ENCODE measurements at places on chromosomes 12 and 14.

DNA sequence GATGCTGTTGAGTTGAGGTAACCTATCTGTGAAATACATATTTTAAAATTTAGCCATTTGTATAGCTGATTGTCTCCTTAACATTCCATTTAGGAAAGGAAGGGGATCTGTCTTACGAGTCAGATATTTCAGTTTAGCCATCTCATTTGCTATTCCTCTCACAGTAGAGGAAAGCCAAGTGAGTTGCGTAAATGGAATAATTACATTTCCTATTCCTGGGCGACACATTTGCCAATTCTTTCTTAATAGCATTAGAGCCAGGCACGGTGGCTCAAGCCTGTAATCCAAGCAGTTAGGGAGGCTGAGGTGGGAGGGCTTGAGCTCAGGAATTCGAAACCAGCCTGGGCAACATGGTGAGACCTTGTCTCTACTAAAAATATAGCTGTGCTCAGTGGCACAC lies 116.3 kb downstream of the TMX1 start:
- DNase-seq = no peak

DNA sequence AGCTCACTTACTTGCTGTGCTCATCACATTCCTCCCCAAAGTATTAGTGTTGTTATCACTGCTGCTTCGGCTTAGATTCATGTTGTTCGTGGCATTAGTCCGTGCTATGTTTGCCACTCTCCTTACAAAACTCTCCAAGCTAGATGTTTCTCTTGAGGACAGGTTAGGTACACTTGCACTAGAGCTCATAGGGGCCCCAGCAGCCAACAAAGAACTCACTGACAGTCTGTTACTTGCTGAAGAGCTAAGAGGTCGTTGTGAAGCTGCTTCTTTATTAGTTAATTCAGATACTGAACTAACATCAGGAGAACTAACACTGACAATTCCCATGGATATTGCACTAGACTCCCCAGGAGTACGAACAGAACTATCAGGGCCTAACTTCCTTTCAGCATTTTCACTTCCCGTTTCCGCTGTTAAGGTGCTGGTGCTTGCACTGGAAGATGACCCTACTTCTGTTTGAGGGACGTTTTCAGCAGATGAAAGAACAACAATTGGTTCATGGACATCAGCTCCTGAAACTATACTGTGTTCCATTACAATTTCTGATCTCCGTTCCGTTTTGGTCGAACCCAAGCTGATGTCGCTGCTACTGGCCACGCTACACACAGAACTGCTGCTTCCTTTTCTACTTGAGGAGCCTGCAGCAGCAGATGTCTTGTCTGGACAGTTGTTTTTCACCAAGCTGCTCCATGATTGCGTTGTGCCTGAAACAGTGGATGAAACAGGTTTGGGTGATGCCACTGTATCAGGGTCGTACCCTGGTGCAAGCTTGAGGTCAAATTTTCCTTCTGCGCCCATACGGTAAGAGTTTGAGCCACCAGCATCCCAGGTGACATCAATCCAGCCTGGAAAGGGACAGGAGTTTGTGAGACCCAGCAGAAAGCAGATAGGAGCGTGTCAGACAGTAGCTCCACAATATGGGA lies 78.7 kb downstream of the HECTD1 start:
- no peak for DNase-seq

GRCh38 chr14:73804636-73805035 lies 47.0 kb upstream of the PTGR2 start:
- no peak for DNase-seq

DNA sequence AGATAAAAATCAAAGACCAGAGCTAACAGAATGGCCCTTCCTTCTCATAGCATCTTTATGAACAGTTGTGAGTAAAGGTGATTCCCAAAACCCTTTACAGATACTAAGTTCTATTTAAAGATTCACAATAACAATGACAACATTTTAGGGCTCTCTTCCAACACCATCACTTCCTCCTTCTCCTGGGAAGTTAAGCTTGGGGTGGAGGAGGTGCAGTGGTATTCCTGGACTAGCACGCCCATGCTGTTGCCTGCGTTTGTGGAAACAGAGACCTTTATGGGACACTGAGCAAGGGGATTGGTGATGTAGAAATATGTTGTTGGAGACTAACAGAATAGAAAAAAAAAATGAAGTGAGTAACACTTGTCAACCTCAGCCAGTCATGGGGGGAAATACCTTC lies 22.5 kb downstream of the SYNE2 start:
- peak; percentile 74 for DNase-seq

DNA sequence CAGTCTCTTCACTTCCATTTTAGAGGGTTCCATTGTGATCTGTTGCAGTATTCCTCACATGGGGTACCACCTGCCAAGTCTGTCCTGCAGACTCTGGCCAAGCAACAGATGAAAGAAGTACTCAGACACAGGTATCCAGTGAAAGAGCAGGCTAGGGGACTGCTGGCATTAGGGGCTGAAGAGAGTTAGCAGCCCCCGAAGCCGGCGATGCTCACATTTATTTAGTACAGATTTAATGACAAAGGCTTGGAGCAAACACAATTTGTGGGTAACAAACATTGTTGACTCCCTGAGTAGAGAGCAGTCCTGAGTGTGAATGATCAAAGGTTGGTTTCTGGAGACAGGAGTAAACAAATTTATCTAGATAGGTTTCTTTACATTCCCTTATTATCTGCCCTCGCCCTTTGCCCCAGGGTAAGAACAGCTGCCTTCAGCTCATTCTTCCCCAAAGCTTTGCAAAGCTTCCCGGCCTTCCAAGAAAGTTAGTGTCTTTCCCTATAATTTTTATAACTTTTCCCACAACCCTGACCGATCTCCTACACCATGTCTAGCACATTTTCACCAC lies 144.8 kb downstream of the TMEM117 start:
- no peak for DNase-seq

- DNase-seq = no peak
Observed at GRCh38 chr14:68607867-68608573, 184.8 kb downstream of the ZFP36L1 start.

GRCh38 chr12:76265424-76266180 lies 82.6 kb downstream of the BBS10 start:
- no peak for DNase-seq

DNA sequence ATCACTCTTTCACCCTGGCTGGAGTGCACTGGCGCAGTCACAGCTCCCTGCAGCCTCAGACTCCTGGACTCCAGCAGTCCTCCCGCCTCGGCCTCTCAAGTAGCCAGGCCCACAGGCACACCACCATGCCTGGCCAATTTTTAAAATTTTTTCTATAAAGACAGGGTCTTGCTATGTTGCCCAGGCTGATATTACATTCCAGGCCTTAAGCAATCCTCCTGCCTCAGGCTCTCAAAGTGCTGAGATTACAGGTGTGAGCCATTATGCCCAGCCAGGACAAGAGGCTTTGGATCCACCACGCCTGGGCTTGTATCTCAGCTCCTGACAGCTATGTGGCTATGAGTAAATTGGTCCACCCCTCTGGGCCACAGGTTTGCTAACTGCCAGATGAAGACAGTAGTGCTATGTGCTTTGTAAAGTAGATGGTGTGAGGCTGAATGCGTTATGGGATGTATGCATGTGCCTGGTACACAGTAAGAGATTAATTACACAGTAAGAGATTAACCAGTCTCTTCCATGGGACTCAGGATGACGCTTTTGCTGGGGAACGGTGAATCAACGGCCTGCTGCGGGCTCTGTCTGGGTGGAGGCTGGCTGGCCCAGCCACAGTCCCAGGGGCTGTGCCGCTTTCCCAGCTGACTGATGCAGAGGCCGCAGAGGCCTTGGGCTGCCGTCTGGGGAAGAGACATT lies 53.3 kb upstream of the NCOR2 start:
- DNase-seq = peak; percentile 69

DNA sequence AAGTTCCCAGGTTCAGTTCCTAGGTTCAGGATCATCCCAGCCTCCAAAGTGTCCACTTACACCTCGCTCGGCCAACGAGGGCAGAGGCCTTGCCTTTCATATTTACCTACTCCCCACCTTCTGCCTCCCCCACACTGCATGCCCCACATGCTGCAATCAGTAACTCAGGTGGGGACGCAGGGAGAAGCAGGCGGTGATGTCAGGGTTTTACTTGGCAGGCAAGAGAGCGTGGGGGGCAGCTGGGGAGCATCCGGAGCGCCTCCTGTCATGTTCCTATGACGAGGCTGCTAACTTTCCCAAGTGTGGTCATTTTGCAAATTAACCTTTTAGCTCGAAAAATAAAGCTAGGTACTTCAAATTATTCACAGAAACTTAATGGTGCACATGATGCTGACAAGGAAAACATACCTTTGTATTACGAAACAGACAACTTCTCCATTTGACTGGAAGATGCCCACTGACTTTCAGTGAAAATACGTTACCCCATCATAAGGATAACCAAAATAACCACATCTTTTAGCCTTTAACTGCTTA lies 53.8 kb downstream of the SETD3 start:
- DNase-seq = no peak

GRCh38 chr12:106193394-106194215 lies 54.2 kb downstream of the CKAP4 start:
- no peak for DNase-seq

DNA sequence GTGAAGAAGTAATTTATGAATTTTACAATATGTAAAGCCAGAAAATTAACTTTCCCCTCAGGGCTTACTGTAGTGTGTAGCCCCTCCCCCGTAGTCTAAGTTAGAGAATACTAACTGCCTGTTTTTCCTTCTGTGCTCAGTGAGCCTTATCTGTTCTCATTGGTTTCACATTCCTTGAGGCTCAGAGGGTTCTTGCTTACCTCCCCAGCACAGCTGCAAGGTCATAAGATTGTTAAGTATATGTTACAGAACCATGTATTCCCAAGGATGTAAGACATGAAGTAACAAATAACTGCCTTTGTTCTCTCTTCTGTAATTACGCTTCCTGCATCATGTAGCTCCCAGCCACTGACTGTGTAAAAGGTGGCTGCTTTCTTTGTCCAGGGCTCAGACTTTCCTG lies 1351.1 kb downstream of the TMEM121 start:
- no peak for DNase-seq

GRCh38 chr14:85822236-85822635 lies 292.3 kb downstream of the FLRT2 start:
- no peak for DNase-seq

- DNase-seq = no peak
Observed at GRCh38 chr14:100372357-100373048, 49.4 kb downstream of the SLC25A47 start.

GRCh38 chr12:19496219-19496878 lies 57.1 kb downstream of the AEBP2 start:
- DNase-seq = no peak

- DNase-seq = no peak
Observed at GRCh38 chr12:125841332-125841731, 776.1 kb downstream of the AACS start.

DNA sequence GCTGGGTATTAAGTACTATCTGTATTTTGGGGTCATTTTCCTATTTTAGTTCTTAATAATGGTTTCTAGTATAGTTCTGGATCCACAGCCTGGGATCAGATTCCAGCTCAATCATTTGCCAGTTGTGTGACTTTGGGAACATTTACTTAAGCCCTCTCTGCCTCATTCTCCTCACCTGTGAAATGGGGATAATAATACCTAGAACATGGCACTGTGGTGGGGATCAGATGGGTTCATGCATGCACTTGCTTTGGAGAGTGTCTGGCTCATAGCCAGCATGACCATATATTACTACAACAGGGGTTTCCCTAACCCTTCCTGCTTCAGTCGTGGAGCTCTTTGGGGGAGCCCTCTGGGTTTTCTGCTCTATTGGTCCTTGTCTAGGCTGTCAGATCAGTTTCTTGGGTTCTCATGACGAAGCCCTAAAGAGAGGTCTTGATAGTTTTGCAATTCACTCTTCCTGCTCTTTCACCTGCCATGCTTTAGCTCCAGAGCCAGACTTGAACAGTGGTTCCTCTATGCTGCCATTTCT lies 34.1 kb upstream of the SMOC1 start:
- no peak for DNase-seq

- no peak for DNase-seq
Observed at GRCh38 chr12:47941871-47942613, 21.4 kb upstream of the TMEM106C start.

- DNase-seq = no peak
Observed at GRCh38 chr14:21440859-21441258, 15.1 kb downstream of the CHD8 start.

GRCh38 chr14:99944241-99944651 lies 121.0 kb upstream of the EVL start:
- DNase-seq = no peak

DNA sequence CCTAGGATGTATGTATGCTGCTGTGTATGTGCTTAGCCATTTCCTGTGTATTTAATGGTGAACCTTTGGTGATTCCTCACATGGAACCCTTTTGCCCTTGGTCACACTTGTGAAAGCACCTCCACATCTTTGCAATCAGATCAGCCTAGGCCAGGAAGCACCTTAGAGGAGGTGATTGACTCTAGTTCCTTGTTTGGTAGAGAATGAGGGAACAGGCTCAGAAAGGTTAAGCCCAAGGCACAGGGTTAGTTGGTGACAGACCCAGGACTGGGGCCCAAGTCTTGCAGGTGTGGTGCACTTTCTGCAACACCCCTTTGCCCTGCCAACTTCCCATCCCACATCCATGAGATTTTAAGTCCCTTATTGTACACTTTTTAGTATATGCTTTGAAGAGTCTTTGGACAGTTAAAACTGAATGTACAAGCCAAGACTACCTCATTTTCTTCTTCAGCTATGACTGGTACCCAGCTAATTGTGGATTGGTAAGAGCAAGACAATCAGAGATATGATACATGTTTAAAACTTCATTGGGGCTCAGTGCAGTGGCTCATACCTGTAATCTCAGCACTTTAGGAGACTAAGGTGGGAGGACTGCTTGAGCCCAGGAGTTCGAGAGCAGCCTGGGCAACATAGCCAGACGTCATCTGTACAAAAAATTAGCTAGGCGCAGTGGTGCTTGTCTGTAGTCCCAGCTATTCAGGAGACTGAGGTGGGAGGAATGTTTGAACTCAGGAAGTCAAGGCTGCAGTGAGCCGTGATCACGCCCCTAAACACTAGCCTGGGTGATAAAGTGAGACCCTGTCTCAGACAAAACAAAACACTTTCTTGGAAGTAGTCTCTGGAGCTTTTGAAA lies 71.1 kb downstream of the RASSF3 start:
- no peak for DNase-seq

GRCh38 chr14:101975231-101975630 lies 10.9 kb downstream of the DYNC1H1 start:
- no peak for DNase-seq

- DNase-seq = peak; percentile 78
Observed at GRCh38 chr12:106428384-106428783, 70.8 kb downstream of the POLR3B start.

DNA sequence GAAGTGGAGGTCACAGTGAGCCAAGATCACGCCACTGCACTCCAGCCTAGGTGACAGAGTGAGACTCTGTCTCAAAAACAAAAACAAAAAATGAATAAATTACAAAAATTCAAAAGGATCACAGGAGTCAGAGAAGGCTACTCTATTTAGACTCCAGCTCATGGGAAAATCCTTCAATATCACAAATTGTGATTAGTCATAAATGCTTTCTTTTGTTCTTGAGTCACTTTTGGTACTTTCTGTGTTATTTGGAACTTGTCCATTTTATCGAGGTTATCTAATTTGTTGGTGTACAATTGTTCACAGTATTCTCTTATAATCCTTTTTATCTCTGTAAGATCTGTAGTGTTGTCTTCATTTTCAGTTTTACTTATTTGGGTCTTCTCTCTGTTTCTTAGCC lies 18.9 kb downstream of the ALDH2 start:
- DNase-seq = peak; percentile 55

GRCh38 chr14:74524076-74524811 lies 30.7 kb downstream of the ISCA2 start:
- DNase-seq = peak; percentile 58
